Mesothelial cell of epicardium (in vitro differentiated cells): ENCODE measurements at places on chromosomes 5 and 9. TPM values are rescaled to one million over a fixed set of nuclear protein-coding genes. Genes with fewer than 3 reads are reported as not detected.

Gene TNPO1
- total RNA-seq = 127 to 141 TPM (median 135 TPM) in 3 replicates

Gene C8G
- 1.5 to 2.5 TPM (median 1.5 TPM) in 3 replicates for total RNA-seq

Gene HINT2
- 29.3 to 31.3 TPM (median 30.7 TPM) in 3 replicates for total RNA-seq

Gene SLC34A1
- total RNA-seq = not detected in 3 replicates

Gene IL9
- not detected in 3 replicates for total RNA-seq

Gene SLIT3
- total RNA-seq = 64.1 to 65.1 TPM (median 64.3 TPM) in 3 replicates

Gene GOLM1
- 101 to 109 TPM (median 106 TPM) in 3 replicates for total RNA-seq

Gene CDKN2B-AS1
- total RNA-seq = 8.2 to 10.8 TPM (median 8.8 TPM) in 3 replicates

Gene SPINK13
- not detected in 3 replicates for total RNA-seq

Gene TBC1D2
- 7.0 to 7.4 TPM (median 7.3 TPM) in 3 replicates for total RNA-seq

Gene PLPP7
- 0.60 to 1.1 TPM (median 0.79 TPM) in 3 replicates for total RNA-seq

GRCh38 chr5:30809933-30810332 lies 383.6 kb upstream of the CDH6 start:
- DNase-seq = no peak

GRCh38 chr5:65611524-65611923 lies 12.6 kb downstream of the TRIM23 start:
- no peak for DNase-seq

DNA sequence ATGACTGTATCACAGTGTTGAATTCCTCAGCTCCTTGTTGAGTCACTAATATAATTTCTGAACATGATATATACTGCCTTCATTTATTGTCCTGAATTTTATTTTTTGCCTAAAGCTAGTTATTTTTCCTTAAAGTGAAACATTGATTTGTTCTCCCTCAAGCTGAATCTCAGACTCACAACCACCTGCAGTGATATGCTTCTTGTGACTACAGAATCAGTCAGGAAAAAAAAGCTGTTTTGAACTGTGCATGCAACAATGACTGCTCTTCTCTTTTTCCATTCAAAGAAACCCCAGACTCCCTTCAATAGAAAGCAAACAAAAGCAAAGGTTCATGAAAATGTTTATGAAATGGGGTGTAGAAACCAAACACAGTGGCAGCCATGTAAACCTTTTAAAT lies 470.2 kb upstream of the CHD1 start:
- no peak for DNase-seq

DNA sequence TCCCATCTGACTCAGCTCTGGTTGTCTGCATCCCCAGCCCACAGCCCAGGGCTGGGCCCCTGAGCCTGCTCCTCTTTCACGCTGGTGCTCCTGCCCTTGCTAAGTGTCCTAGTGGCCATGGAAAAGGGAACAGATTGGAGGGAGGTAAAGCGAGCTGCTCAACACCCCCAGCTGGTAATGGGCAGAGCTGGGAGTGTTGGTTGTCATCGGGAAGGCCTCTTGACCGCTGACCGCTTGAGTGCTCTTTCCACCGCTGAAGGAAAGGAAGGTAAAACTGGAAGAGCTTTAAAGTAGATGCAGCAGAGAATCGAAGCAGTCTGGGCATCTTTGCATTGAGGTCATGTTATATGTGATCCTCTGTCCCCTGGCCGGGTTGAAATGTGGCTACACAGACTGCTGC lies 60.2 kb downstream of the CRB2 start:
- no peak for DNase-seq

- no peak for DNase-seq
Observed at GRCh38 chr5:60883229-60883628, 39.2 kb upstream of the ELOVL7 start.

DNA sequence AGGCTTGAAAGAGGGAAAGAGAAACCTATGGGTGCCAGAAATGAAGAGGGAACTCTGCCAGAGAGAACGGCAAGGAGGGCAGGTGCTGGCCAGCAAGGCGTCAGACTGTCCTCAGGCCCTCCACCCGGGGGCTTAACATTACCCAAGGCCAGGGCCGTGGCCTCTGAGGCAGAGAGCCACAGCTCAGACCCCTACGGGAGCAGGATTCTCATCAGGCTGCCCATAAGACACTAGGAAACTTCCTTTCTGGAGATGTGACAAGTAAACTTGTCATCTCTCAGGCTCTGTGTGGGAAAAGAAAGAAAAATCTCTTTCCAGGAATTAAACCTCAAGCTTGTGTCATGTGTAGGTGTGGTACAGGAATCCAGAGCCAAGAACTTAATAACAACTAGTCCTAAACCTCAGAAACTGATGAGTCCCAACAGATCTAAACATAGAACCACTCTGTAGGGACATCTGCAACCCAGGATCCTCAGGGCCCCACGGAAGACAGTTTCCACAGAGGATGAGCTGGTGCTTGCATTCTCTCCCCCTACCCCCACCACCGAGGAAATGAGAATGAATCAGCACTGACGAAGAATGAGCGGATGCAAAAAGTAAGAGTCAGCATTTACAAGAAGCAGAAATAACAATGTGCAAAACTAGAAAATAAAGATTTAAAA lies 74.3 kb downstream of the DCP2 start:
- DNase-seq = no peak

- DNase-seq = peak; percentile 28
Observed at GRCh38 chr5:79236970-79237739, 1.2 kb downstream of the JMY start.

- no peak for DNase-seq
Observed at GRCh38 chr5:127838661-127839060, 135.5 kb downstream of the CCDC192 start.

- DNase-seq = no peak
Observed at GRCh38 chr5:33257807-33258429, 182.8 kb upstream of the TARS1 start.

- no peak for DNase-seq
Observed at GRCh38 chr5:38465061-38465460, 91.4 kb downstream of the LIFR start.

DNA sequence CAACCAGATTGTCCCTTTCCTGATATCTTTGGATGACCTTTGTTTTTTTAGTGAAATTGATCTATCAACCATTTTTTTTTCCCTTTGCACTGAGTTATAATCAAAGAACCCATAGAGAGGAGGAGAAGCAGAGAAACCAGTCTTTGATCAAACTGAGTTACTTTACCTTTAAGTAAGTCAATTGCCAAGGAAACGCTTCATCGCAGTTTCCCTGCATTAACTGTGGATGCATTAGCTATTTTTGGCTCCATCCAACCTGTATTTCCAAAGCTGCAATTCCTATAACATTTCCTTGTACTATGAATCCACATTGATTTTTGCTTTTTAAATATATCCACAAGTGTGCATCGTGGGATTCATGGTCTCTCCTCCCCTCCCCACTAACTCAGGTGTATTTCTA lies 268.1 kb downstream of the NTRK2 start:
- no peak for DNase-seq

- no peak for DNase-seq
Observed at GRCh38 chr5:179270581-179271427, 74.5 kb downstream of the ADAMTS2 start.

DNA sequence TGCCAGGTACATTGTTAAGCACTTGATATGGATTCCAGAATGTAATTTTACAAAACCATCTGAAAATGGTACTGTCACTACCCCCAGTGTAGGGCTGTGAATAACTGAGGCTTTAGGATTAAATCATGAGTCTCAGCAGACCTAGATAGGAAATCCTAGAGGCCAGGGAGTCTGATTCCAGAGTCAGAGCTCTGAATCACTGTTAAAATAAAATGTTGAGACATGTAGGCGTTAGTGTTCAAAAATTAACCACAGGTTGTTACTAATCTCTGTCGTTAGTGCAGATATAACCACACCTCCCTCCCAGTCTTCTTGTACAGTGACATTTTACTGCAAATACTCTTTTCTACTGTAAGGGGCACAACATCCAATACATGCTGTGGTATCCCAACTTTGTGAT lies 1828.8 kb downstream of the MAT2B start:
- DNase-seq = no peak

- no peak for DNase-seq
Observed at GRCh38 chr5:1726469-1726865, 73.2 kb downstream of the MRPL36 start.

- no peak for DNase-seq
Observed at GRCh38 chr5:146779211-146779869, 99.2 kb downstream of the PPP2R2B start.

DNA sequence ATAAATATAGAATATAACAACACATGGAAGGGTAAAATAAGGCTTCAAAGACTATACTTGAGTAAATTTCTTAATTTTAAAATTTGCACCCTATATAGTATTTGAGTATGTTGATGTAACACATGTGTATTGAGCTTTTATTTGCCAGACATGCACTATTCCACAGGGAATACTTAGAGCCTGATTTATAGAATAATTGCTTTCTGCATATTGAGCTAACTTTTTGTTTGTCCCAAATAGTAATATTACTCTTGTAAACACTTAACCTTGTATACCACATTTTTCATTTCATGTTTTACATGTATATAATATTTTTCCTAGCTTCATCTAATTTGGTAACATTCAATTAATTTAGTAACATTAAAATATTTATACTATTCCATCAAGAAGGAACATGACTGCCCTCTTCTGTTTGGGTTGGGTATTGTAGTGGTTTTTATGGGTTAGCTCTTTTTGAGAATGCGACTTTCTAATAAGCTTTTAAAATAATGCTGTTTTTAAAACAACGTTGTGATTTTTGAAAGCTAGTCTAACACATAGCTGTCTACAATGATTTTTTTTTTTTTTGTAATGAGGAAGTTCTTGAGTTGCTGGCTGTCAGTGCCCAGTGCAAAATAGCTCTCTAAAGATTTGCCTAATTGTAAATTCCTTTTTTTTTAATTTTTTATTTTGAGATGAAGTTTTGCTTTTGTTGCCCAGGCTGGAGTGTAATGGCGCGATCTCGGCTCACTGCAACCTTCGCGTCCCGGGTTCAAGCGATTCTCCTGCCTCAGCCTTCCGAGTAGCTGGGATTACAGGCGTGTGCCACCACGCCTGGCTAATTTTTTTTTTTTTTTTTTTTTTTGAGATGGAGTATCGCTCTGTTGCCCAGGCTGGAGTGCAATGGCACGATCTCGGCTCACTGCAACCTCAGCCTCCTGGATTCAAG lies 4.8 kb downstream of the SUB1 start:
- DNase-seq = no peak

GRCh38 chr5:81838307-81838906 lies 87.5 kb upstream of the SSBP2 start:
- DNase-seq = no peak

- DNase-seq = no peak
Observed at GRCh38 chr9:81116340-81117137, 572.8 kb downstream of the TLE1 start.

DNA sequence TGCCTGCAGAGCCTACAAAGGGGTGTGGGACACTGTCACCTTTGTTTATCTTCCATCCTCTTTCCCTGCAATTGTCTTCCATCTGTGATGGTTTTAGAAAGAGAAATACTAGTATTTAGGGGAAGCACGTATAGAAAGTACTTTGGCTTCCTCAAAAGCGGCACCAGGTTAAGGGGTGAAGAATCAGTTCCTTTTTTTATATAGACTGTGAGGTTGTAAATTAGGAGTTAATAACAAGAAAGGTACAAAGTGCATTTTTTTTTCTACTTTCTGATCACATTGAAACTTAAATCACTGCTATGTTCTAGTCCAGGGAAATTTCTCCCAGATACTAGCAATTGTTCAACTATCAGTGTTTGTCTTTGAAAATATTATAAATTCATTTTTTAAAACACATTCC lies 219.3 kb downstream of the CEMIP2 start:
- no peak for DNase-seq

- no peak for DNase-seq
Observed at GRCh38 chr9:21558079-21558478, 76.0 kb upstream of the IFNE start.

- DNase-seq = no peak
Observed at GRCh38 chr5:143206196-143207053, 197.1 kb downstream of the NR3C1 start.

DNA sequence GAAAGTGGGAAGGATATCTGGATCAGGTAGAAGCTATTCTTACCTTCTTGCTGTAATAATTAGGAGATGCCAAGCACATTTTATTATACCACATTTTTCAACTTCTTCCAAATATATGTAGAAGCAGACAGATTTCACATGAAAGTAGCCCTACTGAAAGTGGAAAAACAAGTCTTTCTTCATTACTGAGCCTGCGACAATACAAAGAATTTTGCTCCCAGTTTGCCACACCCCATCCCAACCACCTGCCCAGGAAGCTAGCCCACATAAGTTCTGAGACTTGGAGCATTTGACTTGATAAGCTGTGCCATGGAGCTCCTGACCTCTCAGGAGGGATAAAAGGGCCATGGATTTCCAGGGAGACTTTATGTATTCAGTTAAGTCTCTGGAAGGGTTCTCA lies 249.1 kb upstream of the ADCY2 start:
- no peak for DNase-seq

- DNase-seq = no peak
Observed at GRCh38 chr9:135768516-135769218, 66.7 kb downstream of the KCNT1 start.

GRCh38 chr9:36189976-36190375 lies 745 bp upstream of the CLTA start:
- no peak for DNase-seq

GRCh38 chr9:136437430-136437829 lies 2.2 kb downstream of the INPP5E start:
- no peak for DNase-seq

DNA sequence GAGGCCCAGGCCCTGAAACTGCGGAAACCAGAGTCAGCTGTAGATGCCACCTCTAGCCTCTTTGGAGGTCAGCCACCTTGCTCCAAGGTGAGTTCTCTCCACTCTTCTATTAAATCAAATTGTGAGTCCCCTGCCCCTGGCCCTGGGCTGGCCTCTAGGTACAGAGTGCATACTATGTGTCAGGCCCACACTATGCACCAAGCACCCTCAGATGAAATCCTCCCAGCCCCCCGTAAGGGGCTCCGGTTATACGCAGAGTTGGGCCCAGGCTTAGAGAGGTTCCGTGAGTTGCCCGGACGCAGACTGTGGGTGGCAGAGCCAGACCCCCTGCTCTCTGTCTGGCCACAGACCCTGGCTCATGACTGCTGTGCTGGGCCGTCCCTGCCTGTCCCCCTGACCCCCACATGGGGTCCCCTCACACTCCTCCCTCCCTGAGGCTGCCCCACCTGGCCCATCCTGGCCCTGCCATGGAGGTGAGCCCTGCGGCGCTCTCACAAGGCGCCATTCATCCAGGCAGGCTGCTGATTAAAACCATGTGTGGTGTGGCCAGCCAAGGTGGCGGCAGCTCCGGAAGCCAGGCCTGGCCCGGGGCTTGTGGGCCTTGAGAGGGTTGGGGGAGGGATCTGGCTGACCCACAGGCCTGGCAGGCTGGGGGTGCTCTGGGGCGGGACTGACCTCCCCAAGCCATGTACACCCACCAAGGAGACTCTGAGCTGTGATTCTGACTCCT lies 65.5 kb upstream of the SYNPO start:
- no peak for DNase-seq

DNA sequence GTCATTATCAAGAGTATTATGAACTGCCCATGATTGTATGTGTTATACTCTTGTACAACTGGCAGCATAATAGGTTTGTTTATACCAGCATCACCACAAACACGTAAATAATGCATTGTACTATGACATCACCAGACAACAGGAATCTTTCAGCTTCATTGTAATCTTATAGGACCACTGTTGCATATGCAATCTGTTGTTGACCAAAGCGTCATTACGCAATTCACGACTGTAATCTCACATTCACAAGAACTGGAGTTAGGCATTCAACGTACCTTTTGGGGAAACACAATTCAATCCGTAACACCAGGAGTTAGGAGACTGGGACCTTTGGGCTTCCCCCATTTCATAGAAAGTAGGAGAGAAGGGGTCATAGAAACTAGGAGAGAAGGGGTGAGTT lies 20.4 kb upstream of the ARSI start:
- no peak for DNase-seq
